Caki2 (cell line): ENCODE measurements at places on chromosomes 12 and 14. TPM values are rescaled to one million over a fixed set of nuclear protein-coding genes. Genes with fewer than 3 reads are reported as not detected.

- peak; percentile 79 for DNase-seq
These were observed 39.4 kb downstream of the STAB2 start for GRCh38 chr12:103626498-103626897.

DNA sequence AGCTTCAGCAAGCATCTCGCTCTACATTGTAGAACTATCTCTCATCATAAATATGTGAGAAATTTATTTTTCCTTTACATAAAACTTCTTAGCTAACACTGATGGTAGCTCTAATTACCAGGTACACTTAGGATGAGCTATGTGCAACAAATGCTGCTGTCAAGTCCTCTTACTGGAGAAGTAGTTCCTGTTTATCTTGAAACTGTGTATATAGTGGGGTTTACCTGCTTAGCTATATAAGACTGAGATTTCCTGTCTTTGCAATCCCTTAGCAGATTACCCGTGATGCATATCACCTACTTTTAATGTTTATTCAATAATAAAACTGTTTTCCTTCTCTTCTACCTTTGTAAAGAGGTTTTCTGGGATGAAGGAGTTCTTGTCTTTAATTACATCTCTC is 98.0 kb upstream of the USP15 start:
- DNase-seq: no peak

GRCh38 chr14:32226056-32226455 is 23.0 kb upstream of the RNU6-8 start:
- DNase-seq: no peak

- DNase-seq: no peak
These were observed 152.3 kb downstream of the MON2 start for GRCh38 chr12:62618930-62619329.

DNA sequence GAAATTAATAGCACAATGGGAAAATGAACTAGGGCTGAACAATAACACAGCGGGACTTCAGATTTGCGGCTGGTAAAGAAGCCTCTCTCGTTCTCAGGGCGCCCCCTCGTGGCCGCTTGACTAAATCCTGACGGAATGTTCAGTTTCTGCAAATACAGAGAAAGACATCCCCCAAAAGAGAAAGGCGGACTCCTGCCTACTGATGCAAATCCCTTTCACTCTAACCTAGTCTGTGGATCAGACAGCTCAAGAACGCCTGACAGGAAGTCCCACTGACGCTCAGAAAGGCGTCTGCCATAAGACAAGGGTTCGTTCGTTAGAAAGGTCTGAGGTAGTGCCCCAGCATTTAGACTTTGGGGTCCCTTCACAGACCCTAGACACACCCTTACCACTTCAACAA is 2.5 kb downstream of the NUAK1 start:
- peak; percentile 82 for DNase-seq

Gene AMN1
- 6.3 and 7.9 TPM in 2 replicates for total RNA-seq

DNA sequence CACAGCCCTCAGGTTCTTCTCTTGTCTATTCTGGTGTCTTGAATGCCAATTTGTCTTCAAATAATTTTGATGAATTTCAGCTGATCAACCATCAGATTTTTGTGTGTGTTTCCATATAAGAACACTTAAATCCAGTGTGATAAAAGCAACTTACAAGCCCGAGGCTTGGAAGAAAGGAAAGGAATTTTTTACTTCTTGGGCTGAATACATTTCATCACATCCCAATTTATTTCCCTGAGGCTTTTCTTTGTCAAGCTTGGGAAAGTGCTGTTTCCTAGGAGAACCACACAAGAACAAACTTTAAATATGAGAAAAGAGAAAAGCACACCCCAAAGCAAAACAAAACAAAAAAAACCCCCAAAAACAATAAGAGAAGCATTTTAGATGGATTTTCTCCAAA is 26.6 kb downstream of the GPRC5D start:
- DNase-seq: no peak

- no peak for DNase-seq
These were observed 77.9 kb downstream of the NINJ2 start for GRCh38 chr12:585062-586061.

DNA sequence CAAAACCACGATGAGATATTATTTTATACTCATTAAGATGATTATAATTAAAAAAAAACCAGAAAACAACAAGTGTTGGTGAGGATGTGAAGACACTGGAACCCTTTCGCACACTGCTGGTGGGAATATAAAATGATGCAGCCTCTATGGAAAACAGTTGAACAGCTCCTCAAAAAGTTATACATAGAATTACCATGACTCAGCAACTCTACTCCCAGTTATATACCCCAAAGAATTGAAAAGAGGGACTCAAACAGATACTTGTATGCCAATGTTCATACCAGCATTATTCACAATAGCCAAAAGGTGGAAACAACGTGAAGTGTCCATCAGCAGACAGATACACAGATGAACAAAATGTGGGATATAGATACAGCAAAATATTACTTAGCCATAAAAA is 53.1 kb downstream of the TAOK3 start:
- DNase-seq: no peak

Gene NELL2
- total RNA-seq: 6.7 and 15.8 TPM in 2 replicates
